ENCODE measurements at places on chromosomes 6 and 20.

DNA sequence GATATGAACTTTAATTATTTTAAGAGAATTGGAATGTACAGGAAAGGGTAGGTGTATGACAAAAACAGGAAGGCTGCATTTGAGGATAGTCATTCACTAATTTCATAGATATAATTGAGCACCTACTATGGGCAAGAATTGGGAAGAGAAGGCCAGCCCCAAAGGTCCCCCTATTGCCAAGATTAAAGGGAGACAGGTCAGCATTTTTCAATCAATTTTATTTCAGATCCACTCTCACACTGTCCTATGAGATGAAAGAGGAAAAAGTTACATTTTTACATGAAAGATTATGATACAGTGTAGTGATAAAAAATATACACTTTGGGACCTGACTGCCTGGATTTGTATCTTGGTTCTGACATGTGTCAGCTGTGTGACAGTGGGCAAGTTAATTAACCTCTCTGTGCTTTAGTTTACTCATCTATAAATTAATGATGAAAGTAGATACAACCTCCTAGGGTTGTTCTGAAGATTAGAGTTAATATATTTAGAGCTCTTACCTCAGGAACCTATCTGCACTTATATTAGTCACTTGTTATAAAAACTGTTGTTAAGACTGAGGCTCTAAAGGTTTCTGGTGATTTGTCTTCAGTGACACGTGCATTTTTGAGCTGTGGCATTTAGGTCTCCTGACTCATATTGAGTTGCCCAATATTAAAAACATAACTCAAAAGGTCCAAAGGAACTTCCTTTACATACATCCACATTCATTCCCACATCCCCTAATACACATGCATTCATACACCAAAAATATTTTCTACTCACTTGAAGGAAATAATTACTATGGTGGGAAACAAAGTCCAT is 45.7 kb downstream of the SCGN start:
- DNase-seq: no peak

DNA sequence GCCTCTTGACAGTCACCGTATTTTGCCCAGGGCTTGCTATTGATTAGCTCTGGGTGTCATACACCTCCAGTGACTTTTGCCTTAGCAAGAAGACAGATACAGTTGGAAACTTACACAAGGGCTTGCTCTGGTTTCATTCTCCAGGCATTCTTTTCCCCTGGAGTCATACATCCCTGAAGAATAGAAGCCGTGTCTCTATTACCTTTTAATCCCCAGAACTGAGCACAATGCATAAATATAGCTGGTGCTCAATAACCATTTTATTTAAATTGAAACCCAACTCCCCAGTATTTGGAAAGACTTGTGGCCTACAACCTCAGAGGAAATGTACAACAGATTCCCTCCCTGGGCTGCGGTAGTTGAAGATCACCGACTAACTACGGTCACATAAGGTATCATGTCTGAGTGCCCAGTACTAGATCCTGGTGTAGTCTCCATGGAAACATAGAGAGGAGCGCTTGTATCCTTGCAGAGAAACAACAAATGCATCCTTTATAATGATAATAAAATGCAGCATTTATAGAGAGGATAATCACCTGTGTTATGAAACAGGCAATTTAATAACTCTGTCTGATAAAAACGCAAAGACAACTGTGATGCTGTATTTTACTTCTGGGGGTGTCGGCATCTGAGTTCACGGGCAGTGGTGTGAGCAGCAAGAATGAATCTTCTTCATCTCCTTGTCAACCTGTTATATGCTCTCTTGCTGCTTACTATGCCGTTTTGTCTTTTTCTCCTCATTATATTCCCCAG is 401.2 kb upstream of the AGPAT4 start:
- no peak for DNase-seq

DNA sequence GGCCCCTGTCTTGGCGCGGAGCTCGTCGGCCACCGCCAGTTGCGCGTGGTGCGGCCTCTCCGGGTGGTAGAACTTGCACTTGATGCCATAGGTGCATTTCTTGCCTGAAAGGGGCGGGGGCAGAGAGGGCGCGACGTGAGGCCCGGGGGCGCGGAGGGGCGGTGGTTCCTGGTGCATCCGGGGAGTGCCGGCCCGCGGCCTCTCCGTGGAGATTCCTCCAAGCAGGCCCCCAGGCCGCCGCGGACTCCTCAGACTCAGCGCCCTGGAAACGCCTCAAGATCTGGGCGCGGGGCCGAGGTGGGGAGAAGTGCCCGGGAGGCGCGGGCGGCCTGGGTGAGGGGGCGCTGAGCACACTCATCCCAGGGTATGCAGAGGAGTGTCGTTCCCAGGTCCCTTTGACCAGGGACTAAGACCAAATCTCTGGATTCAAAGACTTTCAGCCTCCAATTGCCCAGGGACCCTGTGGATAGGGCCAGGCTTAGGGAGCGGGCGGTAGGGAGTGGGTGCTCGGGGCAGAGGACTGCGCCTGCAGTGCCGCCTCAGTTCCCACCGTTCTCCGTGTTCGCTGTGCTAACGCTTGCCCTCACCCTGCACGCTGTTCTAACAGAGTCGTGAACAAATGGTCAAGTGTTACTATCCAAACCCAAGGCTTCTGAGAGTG is 33.3 kb downstream of the ZC3H12D start:
- no peak for DNase-seq

DNA sequence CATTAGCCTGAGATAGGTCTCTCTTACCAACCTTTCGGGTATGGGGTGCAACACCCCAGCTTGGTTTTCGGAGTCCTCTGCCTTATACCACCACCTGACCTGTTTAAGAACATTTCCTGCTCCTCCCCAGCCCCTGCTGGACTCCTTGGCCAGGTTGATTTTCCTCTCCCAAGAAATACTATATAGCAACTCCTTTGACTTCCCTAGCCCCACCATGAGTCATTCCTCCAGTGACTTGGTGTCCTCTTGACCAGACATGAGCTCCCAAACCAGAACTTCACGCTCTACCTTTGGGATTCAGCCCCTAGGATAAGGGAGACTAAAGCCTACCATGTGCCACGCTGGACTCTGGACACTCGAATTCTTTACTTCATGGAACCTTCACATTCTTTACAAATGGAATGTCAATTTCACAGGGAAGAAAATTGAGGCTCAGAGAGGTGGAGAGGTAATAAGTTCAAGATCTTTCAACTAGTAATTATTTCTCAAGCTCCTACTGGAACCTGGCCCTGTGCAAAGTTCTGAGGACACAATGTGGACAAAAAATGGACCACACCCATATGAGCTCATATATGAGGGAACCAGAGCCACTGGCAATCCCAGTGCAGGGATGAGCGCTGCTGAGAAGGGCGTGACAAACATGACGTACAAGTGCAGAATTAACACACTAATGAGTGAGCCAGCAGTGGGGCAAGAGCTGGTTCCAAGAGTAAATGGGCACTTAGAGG is 48.2 kb downstream of the SIRPA start:
- DNase-seq: no peak

- DNase-seq: no peak
Measured at GRCh38 chr6:109944448-109944847, 33.7 kb upstream of the GPR6 start.

- DNase-seq: no peak
Measured at GRCh38 chr6:43739642-43740091, 30.3 kb upstream of the VEGFA start.

GRCh38 chr6:168908887-168909286 is 344.8 kb downstream of the THBS2 start:
- DNase-seq: no peak

DNA sequence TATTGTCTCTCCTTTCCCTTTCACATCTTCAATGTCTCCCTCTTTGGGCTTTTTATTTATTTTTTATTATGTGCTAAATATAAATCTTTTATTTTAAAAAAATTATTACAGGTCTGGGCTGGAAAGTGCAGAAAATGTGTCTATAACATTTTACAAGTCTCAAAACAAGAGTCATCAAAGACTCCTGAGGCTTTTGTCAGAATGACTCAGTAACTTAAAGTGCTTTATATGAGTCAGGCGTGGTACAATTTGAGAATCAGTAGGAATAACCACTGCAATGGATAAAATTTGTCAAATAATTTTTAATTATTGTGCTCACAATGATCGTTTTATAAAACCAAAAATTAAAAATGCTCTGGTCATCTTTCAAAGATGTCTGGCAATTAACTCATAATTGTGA is 193.9 kb downstream of the MMUT start:
- DNase-seq: no peak

GRCh38 chr6:43310134-43310533 is 1.5 kb upstream of the CRIP3 start:
- DNase-seq: peak; percentile 31

DNA sequence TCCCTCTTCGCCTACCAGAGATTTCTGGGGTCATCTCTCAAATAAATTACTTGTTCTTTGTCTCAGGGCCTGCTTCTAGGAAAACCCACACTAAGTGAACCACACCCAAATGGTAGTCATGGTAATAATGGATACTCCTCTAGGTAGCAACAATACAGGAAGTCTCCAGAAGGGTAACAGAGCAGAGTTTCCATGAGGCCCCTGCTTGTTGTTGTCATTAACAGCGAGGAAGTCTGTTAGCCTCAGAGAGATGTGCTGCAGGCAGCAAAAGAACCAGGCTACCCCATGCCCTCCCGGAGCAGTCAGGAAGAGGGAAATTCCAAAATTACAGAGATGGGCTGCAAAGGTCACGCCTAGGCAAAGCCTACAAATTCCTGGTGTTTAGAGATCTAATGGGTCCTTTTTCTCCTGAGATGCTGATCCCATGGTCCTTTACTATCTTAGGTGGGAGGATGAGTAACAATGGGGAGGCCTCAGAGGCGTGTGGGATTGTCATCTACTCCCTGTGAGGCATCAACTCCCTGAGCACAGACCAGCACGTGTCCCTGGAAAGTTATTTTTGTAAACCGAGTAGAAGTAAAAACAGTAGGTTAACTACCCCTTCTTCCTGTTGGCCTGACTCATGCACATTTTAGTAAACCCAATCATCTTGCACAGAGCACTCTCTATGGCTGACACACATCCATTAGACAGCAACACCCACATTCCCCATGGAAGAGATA is 10.1 kb downstream of the ISM1 start:
- no peak for DNase-seq

DNA sequence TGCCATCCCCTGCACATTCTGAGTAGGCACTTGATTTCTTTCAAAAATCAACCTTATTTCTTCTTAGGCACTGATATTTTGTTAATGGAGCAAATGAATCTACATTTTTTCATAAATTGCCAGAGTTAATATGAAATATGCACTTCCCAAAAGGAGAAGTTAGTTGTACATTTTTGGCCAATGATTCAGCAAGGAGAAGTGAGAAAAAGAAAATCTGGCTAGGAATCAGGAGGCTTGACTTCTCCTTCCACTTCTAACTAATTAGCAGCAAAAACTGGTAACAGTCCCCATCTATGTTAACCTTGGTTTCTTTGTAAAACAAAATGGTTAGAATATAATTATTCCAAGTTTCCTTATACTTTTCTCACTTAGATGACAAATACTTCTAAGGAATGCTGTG is 7.0 kb upstream of the DSE start:
- no peak for DNase-seq

- no peak for DNase-seq
Measured at GRCh38 chr6:37010402-37010892, 5.0 kb downstream of the FGD2 start.

- no peak for DNase-seq
Measured at GRCh38 chr6:25981568-25982263, 19.1 kb downstream of the TRIM38 start.

GRCh38 chr20:32189691-32190615 is 17.6 kb downstream of the PLAGL2 start:
- no peak for DNase-seq

DNA sequence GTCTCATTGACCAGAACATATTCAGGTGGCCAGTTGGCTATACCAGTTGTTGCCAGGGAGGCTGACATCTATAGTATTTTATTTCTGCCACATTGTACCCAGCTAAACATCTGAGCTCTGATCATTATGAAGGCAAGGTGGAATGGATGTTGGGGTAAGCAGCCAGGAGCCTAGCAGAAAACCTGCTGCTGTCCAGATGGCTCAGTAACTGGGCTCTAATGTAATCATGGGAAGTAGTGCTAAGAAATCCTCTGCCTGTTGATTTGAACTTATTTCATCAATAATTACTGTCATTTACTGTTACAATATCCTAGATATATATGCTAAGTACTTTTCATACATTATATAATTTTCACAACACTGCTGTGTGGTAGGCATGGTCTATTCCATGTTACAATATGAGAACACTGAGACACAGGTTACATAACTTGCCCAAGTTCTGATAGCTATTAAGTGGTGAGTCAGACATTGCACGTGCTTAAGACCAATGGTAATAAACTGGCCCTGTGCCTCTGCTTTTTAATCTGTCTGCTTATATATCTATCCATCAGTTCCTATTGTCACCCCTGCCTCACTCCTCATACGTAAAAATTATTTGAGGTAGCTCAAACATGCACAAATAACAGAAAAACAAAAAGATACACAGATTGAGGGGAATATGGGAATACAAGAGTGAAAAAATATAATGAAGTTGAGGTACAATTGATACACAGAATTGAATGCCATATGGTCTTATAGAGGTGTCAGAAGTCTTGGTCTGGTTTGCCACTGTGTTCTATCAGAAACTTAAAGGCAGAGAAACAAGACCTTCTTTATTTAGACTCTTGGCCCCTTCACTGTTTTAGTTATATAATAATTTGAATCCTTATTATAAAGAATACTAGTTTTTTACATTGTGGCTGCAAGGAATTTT is 25.2 kb downstream of the TBPL1 start:
- no peak for DNase-seq

DNA sequence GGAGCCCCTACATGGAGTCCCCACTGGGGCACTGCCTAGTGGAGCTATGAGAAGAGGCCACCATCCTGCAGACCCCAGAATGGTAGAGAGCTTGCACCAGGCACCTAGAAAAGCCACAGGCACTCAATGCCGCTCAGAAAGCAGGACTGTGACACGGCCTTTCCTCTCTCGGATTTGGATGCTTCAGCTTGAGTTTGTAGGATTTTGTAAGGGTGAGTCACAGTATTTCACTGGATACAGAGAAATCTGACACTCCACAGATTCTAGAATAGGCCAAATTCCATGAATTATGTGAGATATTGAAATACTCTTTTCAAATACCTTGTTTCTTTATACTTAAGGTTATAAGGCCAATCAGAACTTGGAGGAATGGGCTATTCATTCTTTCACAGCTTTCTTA is 424.5 kb downstream of the HTR1B start:
- DNase-seq: no peak

DNA sequence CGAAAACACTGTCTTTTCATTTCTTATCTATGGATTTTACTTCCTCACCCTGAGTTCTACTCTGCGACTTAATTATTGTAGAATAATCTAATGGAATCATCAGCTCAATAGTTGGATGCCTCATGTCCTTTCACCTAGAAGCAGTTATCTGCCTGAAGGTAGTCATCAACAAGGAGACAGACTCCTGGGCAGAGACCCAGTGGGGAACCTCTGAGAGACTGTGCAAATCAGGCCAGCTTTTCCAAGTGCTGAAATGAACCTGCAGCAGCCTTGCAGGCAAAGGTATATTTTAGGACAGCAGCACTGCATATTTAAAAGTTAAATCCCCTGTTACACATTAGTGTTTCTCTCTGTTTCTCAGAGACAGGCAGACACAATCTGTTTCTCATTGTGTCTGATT is 99.7 kb upstream of the STMND1 start:
- DNase-seq: no peak

GRCh38 chr6:41625442-41625841 is 12.8 kb upstream of the MDFI start:
- no peak for DNase-seq

GRCh38 chr20:60096166-60096565 is 137.9 kb downstream of the CDH26 start:
- DNase-seq: no peak

All from Karpas-422 (cell line).